Glutamatergic neuron (in vitro differentiated cells): ENCODE measurements at places on chromosomes 7 and 10. TPM values are rescaled to one million over a fixed set of nuclear protein-coding genes. Genes with fewer than 3 reads are reported as not detected.

- DNase-seq = no peak
Measured at GRCh38 chr7:124662937-124663336, 102.7 kb downstream of the GPR37 start.

DNA sequence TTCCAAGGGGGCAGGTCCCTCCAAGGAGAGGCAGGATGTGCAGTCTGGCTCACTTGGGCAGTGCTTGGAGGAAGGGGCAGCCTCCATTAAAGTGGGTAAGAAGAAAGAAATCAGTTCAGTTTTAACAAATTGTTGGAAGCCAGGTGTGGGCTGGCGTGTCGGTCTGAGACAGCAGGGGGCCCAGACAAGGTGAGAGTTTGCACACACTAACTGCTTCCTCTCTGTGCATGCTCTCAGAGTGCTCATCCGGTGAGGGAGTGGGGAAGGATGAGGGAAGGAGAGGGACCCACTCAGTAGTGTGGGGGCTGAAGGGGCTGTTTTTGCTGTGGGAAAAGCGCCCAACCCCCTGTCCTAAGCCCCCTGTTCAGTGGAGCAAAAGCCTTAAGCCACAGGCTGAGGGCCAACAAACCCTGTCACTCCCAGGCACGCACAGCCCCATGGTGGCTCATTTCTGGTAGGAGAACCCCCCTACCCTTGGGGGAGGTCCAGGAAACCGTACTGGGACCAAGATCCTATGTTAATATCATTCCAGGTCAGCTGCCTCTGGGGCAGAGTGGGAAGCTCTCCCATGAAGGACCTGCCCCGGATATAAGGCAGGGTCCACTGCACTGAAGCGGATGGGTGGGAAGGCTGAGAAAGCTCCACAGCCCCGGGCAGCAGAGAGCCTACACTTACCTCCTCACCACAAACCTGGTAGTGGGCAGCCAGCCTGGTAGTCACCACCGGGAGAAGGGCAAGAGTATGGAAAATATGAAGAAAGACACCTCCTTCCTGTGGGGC, 5.1 kb upstream of the PCBD1 start:
- DNase-seq = no peak

DNA sequence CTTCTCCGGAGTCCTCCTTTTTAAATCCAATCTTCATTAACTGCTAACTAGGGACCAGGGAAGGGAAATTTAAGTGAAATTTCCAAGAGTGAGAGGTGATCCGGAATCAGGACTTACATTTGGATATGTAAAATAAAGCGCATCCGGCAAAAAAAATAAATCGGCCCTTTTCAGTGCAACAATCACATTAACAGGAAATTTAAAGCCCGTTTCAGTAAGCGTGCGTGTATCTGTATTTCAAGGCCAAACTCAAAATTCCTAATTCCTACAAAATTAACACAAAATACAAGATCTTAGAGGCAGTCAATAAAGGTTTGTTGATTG, 771 bp downstream of the DNAJC9 start:
- DNase-seq = no peak

DNA sequence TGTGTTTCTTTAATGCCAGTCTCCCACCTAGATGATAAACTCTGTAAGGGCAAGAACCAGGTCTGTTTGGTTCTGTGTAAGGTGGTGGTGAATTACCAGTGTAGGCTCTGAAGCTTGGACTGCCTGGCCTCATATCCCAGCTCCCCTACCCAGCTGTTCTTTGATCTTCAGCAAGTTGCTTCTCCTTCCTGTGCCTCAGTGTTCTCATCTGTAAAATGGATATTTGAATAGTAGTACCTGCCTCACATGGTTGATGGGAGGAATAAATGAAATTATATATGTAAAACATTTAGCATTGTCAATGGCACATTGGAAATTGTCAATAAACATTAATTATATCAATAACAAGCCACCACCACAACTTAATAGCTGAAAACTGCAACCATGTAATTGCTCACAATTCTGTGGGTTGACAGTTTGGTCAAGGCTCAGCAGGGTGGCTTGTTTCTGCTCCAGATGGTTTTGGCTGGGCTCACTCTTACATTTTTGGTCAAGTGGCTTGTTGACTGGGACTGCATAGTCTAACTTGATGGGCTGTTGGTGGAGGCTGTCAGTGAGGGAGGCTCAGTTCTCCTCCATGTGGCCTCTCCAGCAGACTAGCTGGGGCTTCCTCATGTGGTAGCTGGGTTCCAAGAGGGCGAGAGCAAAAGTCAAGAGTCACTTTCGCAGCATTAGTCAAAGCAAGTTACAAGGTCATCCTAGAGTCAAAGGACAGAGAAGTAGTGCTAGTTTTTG, 84.5 kb upstream of the DUSP5 start:
- no peak for DNase-seq

DNA sequence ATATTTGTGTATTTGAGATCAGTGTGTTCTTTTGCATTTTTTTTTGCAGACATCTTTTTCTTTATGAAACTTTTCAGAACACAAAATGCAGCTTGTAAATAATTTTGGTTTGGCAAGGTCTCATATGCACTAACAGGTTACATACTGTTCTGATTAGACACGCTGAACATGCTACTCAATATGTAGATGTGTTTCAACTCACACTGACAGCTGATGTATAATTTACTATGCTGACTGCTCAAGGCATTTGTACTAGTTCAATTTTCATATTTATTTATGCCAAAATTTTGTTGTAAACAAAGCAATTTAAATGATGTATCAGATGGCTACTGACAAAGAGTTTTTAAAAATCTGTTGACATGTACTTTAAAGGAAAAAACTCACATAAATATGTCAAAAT, 123.8 kb downstream of the TFEC start:
- DNase-seq = no peak

DNA sequence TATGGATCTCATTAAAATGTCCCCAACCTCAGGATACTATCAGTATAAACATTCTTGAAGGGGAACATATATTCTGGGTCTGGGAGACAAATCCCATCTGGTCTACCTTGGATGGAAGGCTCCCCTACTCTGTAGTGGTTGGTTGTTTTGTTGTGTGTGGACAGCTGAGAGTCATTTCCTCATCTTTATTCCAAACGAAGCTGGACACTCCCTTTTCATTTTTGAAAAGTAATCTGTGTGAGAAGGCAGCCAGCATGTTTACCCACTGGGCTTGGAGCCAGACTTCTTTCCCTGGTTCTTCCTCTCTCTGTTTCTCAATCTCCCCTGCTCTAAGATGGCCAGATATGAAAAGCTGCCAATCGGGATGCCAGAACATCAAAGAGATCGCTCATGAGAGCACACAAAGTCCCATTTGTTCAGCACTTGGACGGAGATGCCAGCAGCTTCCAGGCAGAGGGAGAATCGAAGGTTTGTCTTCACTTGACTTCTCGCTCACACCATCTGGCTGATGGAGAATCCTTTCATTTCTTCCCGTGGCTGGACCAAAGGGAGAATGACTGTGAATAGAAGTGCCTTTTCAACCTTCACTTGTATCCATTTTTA, 108.1 kb upstream of the AGR3 start:
- no peak for DNase-seq

DNA sequence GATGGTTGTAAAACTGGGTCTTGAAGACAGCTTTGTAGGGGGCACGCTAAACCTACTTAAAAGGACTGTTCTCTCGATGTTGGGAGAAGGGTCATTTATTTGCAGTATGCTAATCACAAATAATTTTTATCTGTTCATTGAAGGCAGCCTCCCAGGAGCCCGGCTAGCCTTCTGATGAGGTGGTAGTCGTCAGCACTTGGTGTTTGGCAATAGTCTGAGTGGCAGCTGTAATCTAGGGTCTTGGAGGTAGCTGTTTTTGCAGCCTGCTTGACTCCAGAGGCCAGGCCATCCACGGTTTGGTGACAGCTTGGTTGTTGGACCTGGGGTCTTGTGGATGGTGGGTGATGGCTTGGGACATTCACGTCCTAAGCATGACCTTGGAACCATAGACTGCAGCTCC, 2.2 kb downstream of the GTF2IRD1 start:
- no peak for DNase-seq

GRCh38 chr10:59831658-59832503, 74.5 kb downstream of the CCDC6 start:
- DNase-seq = no peak

DNA sequence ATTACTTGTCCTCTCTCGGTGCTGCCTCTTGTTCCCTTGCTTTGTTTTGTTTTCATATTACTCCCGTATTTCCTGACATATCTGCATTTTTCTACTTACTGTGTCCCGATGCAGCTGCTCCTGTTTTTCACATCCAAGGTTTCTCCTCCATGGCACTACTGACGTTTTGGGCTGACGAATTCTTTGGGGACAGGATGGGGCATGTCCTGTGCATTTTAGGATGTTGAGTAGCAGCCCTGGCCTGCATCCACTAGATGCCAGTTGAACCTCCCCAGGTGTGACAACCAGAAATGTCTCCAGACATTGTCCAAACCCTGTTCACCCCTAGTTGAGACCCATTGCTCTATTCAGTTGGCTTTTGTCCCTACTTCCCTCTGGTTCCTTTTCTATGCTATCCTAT, 12.4 kb downstream of the ZNF789 start:
- DNase-seq = no peak

The NEUROG3 gene
- total RNA-seq = not detected

The NEUROD6 gene
- total RNA-seq = not detected

The RAB19 gene
- not detected for total RNA-seq

The CYP26C1 gene
- total RNA-seq = 0.10 TPM

The MALRD1 gene
- 0.27 TPM for total RNA-seq
